ENCODE measurements at places on chromosomes 2 and 18.

DNA sequence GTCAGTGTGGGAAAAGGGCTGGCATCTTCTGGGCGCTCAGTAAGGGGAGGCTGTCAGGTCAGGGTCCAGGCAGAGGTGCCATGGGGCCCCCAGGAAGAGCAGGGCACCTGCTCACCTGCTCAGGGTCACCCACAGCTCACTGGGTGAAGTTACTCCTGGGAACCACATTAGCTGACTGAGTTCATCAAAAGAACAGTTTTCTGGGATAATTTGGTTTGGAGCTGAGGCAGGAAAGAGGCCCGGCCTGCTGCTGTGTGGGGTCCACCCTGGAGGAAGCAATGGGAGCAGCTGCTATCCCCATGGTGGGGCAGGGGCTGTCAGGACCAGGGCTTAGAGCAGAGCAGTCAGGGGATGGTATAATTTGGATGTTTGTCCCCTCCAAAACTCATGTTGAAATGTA, 97.2 kb upstream of the GPC1 start:
- DNase-seq = no peak

DNA sequence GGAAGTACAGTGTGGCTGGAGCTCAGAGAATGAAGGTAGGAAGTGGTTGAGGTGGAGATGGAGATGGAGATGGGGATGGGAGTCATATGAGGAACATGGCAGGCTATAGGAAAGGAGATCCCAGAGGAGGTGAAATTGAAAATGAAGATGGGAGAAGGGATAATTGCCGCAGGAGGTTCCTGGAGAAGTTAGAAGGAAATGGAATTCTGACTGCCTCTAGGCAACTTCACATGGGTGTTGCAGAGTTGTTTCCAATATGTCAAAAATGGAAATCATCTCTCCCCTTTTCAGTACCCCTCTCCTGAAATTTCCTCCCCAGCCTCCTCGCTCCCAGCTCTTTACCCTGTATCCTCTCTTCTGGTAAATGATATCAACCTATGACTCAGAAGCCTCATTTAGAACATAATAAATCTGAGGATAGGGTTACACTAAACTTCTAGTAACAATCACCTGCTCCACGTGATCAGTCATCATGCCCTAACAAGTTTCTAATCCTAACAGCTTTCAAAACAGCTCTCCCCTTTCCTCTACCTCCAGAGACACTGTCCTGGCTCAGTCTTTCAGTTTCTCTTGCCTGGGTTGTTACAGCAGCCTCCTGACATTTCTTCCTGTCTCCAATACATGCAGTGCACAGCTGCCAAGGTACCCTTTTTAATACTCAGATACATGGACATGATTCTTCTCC, 201.9 kb upstream of the RBMS1 start:
- no peak for DNase-seq

GRCh38 chr18:25169701-25170100, 182.3 kb downstream of the ZNF521 start:
- no peak for DNase-seq

DNA sequence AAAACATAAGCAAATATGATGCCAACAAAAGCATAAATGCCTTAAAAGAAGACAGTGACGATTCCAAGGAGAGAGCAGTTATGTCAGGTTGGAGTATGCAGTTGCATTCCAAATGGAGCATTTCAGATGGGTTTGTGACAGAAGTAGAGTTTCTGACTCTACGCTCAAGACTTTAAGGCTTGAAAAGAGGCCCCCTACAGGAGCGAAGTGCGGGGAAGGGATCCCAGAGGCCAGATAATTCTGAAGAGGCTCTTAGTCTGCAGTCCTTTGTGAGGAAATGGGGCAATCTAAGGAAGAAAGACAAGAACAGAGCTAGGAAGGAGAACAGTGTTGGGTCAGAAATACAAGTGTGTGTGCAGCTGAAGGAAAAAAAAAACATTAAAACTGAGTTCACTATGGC, 95.5 kb downstream of the ZNF521 start:
- no peak for DNase-seq

DNA sequence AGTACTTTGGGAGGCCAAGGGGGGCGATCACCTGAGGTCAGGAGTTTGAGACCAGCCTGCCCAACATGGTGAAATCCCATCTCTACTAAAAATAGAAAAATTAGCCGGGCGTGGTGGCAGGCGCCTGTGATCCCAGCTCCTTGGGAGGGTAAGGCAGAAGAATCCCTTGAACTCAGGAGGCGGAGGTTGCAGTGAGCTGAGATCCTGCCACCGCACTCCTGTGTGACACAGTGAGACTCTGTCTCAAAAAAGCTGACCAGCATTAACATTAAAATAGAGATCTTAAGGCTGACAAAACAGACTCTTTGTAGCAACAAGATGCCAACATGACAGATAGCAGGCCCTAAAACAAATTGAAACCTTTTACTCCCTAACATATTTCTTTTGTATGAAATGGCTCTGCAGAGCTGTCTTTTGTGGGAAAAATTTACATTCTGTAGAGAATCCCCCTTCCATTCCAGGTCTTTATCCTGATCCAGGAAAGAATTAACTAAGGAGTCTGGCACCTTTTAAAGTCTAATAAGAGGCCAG, 213.9 kb downstream of the RAB3GAP1 start:
- no peak for DNase-seq

- DNase-seq = no peak
These were observed 91.0 kb downstream of the ITGB1BP1 start for GRCh38 chr2:9332136-9332852.

GRCh38 chr2:237616734-237617586, 10.4 kb upstream of the LRRFIP1 start:
- no peak for DNase-seq

- no peak for DNase-seq
These were observed 31.1 kb upstream of the INHBB start for GRCh38 chr2:120314690-120315366.

DNA sequence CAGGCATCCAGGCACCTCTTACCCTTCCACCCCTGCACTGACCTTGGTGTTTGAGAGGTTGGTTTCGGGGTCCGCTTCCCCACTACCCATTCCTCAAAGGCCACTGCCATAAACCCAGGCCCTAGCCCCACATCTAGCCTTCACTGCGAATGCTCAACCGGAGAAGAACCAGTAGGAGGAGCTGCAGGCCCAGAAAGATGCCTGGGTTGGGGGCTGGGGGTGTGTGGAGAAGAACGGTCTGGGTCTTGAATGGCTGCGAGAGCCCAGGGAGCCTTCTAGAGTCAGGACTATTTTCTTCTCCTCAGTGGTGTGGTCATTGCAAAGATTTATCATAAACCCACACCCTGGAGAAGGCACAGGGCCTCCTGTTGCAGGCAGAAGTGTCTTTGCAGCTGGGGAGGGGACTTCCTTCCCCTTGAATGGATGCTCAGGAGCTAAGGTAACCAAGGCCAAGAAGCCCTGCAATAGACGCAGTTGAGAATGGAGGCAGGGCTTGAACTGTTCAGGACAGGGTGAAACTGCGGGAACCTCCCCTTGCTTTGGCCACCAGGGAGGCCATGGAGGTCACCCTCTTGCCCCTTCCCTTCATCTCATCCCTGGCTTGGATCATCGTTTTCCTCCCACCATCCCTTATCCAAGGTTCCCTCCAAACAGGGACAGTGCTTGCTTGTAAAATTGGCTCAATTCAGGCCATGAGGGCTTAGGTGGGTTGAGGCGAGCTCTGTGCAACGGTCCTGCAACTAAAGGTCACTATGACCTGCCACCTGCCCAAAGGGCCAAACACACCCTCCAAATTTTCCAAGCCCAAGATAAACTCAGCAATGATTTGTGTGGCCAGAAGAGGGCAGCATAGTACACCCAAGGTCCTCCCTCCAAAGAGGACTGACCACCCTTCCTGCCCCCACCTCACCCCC, 20.9 kb downstream of the THNSL2 start:
- no peak for DNase-seq

GRCh38 chr2:114821055-114821454, 378.6 kb downstream of the DPP10 start:
- no peak for DNase-seq

DNA sequence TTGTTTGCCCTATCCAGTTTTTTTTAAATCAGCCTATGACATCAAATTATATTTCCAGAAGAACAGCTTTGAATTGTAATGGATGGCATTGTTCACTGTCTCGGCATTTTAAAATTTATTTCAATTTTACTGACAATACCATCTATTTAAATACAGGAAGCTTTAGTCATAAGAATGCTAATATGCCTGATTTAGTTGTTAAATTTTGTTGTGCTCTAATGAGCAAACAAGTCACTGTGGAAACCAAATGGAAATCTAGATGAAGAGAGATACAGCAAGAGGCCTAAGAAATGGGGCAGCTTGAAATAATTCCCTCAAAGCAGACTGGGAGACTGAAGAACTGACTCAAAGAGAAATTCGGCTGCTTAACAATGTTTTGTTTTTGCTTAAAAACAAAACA, 76.8 kb downstream of the OSBPL6 start:
- DNase-seq = no peak

DNA sequence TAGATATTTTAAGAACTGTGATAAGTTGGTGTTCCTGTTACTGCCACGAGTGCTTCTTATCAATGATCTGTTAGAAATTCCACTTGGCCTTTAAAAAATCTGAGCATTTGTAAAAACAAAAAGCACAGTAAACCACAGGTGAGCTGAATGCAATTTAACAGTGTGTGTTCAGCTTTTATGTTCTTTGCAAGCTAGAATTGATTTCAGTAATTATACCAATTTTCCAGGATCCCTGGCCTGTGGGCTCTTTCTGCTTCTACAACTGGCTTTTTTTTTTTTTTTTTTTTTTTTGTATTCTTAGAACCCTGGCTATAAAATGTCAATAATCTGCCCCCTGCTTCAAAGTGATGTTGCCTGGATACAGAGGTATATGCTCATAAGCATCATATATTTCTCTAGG, 548.5 kb upstream of the SLC8A1 start:
- DNase-seq = no peak

DNA sequence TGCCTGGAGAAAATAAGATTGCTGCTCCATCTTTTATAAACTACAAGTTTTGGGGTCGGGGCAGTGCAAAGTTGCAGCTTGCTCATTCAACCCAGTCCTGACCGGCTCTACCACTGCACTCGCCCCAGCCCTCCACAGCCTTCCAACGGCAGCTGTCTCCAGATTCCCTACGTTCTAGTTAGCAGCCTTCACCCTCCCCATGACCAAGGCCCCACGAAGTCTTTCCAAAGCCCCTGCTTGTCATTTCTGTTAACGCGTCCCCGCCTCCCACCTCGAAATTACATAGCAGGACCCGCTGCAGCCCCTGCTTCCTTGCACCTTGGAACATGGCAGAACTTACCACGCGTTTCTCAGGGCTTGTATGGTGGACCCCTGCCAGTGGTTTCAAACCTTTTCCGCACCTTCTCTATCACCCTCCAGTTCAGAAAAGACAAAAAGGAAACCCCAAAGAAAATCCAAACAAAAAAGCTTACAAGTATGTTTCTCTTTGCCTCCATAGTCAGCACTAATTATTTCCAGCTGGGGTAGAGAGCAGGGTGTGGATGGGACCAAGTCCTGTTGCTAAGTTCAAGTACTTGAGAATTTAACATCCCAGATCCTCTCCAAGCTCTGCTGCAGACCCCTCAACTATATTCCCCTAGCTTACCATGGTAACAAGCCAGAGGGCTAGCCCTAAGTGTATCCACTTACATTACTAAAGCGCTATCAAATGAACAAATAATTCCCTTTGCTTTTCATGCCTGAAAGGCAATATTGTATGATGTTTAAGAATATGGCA, 161.5 kb downstream of the TGIF1 start:
- no peak for DNase-seq

DNA sequence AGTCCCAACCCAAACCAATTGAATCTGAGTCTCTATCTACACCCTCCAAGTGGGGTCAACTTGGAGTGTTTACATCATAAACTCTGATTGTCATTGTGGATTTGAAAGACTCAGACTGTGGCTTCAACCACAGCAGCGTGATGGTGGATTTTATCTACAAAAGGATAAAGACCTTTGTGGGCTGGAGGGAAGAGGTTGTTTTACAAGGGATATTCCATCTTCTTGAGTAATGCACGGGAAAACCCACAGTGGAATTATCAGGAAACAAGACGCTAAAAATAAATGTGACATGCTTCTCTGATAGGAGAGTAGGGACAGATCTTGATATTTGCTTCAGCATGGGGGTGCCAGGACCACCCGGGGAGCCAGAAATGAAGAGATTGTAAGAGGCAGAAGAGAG, 93.5 kb downstream of the LPIN1 start:
- no peak for DNase-seq

- DNase-seq = no peak
These were observed 758 bp downstream of the SCLY start for GRCh38 chr2:238061315-238062202.

GRCh38 chr18:39190508-39190907, 1624.9 kb upstream of the CELF4 start:
- no peak for DNase-seq

GRCh38 chr2:57937456-57937855, 109.2 kb upstream of the VRK2 start:
- no peak for DNase-seq

DNA sequence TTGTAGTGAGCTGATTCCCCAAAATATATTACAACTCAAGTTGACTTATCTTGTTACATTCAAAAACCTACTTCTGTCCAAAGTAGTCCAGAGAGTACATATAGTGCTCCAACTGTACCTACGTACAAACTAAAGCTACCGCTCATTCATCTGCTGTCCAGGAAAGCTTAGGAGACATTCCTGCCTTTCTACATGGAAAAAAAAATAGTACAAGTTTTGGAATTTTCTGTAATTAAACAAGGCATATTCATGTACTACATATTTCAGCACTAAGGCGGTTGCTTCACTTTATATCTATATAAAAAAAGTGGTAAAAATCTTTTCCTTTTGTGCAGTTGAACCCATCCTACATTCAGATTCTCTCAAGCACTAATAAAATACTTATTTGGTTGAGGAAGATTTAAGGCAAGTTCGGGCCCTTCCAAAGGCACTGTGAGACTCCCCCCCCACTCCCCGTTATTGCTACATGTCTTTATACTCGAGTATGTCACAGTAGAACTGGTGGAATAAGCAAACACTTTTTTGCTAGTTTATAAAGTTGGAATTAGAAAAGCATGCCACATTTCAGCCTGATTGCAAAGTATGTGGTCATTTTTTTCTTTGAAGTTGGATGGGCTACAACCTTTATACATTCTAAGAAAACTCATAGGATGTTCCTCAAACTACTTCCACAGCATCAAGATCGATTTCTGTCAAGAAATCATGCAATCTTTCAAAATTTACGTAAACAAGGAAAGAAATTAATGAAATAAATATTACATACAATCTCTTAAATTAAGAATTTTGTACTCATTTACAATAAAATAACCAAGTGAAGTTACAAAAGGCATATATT, 3.7 kb downstream of the ZFP36L2 start:
- no peak for DNase-seq

- no peak for DNase-seq
These were observed 7.5 kb downstream of the TGFBRAP1 start for GRCh38 chr2:105321875-105322646.

- DNase-seq = no peak
These were observed 1.7 kb upstream of the NEURL3 start for GRCh38 chr2:96506907-96507240.

- DNase-seq = no peak
These were observed 2.0 kb downstream of the RAPH1 start for GRCh38 chr2:203532957-203533658.

GRCh38 chr2:111620281-111620680, 263.7 kb downstream of the ANAPC1 start:
- DNase-seq = no peak

- DNase-seq = no peak
These were observed 295.0 kb downstream of the NR4A2 start for GRCh38 chr2:156037482-156037881.
